ENCODE measurements at places on chromosomes 7 and 10.

DNA sequence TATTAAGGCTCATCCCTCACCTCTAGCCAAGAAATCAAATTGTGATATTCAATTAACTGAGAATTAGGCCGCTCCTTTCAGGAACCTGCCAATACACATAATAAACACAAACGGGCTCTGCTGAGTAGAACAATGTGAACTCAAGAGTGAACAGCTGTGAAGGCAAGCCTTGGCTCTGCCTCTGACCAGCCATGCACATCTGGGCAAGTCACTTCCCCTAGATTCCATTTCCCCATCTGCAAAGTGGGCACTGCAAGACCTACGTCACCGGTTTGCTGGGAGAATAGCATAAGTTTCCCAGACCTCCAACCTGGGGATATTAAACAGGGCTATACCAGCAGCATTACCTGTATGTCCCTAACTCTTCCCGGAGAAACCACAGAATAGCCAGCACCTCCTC is 355.2 kb downstream of the TNS3 start:
- no peak overlapping the region for H3K27ac ChIP-seq
- no peak for DNase-seq
- H3K36me3 ChIP-seq: no peaks in the 10 kb centered on the region
- H3K4me3 ChIP-seq: no peak overlapping the region
- H3K27me3 ChIP-seq: no peaks in the 10 kb centered on the region

GRCh38 chr7:102992509-102992937 is 79.7 kb downstream of the LRRC17 start:
- no peak overlapping the region for H3K27ac ChIP-seq
- no peak overlapping the region for H3K4me3 ChIP-seq
- H3K4me1 ChIP-seq: no peaks in the 10 kb centered on the region
- DNase-seq: no peak

GRCh38 chr7:151608031-151608551 is 88.4 kb upstream of the RHEB start:
- H3K36me3 ChIP-seq: no peaks in the 10 kb centered on the region
- no peak overlapping the region for H3K4me3 ChIP-seq
- H3K27ac ChIP-seq: no peak overlapping the region
- no peak for DNase-seq
- no peaks in the 10 kb centered on the region for H3K27me3 ChIP-seq
- no peaks in the 10 kb centered on the region for H3K4me1 ChIP-seq

DNA sequence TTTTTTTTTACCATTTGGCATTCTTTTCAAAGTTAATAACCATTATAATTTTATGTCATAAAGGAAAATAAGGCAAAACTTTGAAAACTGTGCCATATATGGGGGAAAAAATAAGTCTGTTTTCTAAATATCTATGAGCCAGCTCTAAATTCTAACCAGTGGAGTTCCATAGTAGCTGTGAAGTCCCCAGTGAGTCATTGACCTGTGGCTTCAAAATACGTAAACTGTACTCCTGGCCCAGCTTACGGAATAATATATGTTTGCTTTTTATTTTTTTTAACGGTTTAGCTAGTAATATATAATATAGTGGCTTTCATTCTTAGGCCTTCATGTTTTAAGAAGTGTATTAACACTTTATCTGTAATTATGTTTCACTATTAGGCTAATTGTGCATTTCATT is 20.5 kb downstream of the ZRANB1 start:
- H3K36me3 ChIP-seq: peaks cover 4% of the 10 kb centered on the region
- H3K4me3 ChIP-seq: no peak overlapping the region
- no peaks in the 10 kb centered on the region for H3K4me1 ChIP-seq
- DNase-seq: no peak
- H3K27me3 ChIP-seq: no peaks in the 10 kb centered on the region

DNA sequence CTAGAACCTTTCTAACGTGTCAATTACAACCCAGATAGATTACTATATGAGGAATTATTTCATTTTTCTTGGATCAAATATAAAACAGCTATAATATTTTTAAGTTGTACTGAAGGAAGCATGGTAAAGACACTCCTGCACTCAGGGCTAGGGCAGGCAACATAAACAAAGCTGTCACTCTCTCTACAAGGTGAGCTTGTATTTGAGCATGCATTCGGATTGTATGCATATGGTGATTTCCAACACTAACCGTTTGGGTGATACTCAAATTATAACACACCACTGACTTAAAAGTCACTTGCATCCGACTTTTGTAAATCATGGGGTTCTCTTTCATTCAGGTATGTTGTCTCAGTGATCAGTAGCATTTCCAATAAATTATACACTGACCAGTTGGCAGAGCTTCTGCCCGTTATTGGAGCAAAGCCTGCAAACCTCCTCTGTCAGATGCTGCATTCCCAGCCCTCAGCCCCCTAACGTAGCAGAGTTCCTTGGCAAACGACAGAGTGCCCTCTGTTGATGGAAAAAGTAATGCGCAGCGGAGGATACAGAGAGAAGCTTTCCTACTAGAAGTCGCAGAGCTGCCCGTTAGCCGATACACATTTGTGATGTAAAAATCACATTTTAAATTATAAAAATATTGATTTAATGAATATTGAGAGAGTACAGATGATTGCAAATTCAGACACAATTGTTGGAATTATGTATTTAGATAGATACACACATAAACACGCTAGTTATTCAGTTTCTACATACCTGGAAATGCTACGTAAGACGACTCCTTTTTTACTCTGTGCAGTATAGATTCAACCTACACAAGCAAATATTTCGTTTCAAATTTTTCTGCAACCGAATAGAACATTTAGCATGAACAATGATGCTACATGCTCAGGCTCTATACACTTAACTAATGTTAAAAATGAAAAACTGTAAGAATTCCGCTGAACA is 173.9 kb upstream of the SP4 start:
- no peaks in the 10 kb centered on the region for H3K27me3 ChIP-seq
- H3K36me3 ChIP-seq: no peaks in the 10 kb centered on the region
- no peak overlapping the region for H3K27ac ChIP-seq
- DNase-seq: peak; percentile 85

GRCh38 chr10:114208351-114208750 is 29.2 kb downstream of the TDRD1 start:
- H3K27ac ChIP-seq: peak overlapping the region; percentile 37
- peak; percentile 38 for DNase-seq
- H3K4me1 ChIP-seq: peaks cover 6% of the 10 kb centered on the region
- no peaks in the 10 kb centered on the region for H3K36me3 ChIP-seq
- no peaks in the 10 kb centered on the region for H3K27me3 ChIP-seq
- H3K4me3 ChIP-seq: no peak overlapping the region

DNA sequence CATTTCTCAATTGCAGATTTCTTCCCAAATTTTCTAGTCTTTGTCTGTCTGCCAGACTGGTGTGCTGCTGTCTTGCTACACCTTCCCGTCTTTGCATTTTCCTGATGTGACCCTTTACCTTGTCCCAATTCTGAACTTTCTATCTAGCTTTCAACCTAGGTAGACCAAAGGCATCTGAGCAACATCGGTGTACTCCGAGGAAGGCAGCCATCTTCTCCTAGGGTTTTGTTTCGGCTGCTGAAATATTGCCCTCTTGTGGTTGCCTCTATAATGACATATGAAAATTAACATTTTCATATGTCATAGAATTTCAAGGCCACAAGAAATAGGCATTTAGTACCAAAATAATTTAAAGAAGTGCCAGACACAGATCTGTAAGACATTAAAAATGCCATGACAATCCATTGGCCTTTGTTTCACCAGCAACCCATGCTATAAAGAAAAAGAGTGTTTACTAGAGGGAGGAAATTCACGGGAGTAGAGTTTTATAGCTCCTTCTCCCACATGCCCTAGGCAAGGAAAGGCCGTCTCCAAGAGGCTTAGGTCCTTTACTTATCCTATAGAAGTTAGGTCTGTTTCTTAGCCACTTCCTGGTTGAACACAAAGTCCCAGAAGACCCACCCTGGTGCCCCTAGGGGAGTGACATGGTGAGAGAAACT is 23.4 kb downstream of the OR9A2 start:
- no peak overlapping the region for H3K27ac ChIP-seq
- H3K36me3 ChIP-seq: no peaks in the 10 kb centered on the region
- H3K4me1 ChIP-seq: no peaks in the 10 kb centered on the region
- no peaks in the 10 kb centered on the region for H3K27me3 ChIP-seq
- DNase-seq: peak; percentile 15
- H3K4me3 ChIP-seq: no peak overlapping the region

- no peak overlapping the region for H3K4me3 ChIP-seq
- H3K36me3 ChIP-seq: no peaks in the 10 kb centered on the region
- no peaks in the 10 kb centered on the region for H3K4me1 ChIP-seq
- DNase-seq: no peak
These were observed 240.1 kb downstream of the POU6F2 start for GRCh38 chr7:39217783-39218182.

DNA sequence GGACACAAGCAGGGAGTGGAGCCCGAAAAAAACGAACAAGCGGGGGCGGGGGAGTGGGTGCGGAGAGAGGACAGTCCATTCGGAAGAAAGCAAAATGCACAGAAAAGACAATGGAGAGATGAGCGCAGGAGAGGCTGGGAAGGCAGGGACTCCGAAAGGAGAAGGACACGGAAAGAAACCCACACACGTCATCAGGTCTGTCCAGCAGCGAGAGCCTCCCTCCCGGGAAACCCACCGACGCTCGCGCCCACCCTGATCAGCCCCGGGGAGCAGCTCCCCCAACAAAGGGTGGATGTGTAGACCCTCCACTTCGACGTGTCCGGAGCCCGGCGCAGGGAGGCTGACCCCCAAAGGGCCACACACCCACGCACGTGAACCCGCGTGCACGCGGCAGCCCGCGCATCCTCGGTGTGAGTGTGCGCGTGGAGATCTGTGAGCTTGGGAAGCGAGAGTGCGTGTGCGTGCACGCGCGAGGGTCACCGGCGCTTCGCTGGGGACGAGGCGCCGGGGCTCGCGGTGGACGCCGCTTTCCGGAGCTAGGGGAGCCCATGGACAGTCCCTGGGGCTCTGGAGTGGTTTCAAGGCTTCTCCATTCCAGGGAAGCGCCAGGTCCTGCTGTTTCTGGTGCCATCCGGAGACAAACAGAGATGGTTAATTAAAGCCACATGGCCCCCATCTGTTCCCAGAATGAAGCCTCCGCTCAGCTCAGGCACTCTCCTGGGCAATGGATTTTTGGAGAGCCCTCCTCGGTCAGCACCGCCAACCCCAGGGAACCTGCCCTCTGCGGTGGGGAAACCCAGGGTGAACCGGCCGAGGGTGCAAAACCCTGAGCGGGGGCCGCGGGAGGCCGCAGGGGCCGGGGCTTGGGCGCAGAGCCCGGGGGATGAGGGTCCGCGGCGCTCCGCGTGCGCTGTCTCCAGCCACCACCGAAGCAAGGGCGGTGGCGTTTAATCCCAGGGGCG is 916 bp downstream of the LAMB1 start:
- H3K4me1 ChIP-seq: peaks cover 9% of the 10 kb centered on the region
- peak overlapping the region; percentile 48 for H3K27ac ChIP-seq
- H3K36me3 ChIP-seq: peaks cover 1% of the 10 kb centered on the region
- DNase-seq: peak; percentile 45

DNA sequence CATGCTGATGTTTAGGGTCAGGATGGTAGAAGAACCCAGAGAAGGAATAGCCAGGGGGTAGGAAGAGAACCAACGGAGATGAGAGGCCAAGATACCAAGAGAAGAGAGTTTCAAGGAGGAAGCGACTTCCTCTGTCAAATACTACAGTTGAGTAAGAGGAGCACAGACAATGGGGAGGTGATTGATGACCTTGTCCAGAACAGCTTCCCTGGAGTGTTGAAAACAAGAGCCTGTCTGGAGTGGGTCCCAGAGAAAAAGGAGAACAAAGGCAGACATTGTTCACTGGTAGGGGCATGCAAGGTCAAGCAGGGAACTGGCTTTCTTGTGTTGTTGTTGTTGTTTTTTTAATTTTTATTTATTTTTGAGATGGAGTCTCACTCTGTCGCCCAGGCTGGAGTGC is 9.6 kb upstream of the TRIM56 start:
- no peaks in the 10 kb centered on the region for H3K27me3 ChIP-seq
- H3K36me3 ChIP-seq: no peaks in the 10 kb centered on the region
- H3K4me1 ChIP-seq: no peaks in the 10 kb centered on the region
- H3K4me3 ChIP-seq: no peak overlapping the region
- DNase-seq: no peak

- no peak overlapping the region for H3K27ac ChIP-seq
- H3K27me3 ChIP-seq: no peaks in the 10 kb centered on the region
- no peaks in the 10 kb centered on the region for H3K36me3 ChIP-seq
- H3K4me3 ChIP-seq: no peak overlapping the region
- DNase-seq: no peak
- no peaks in the 10 kb centered on the region for H3K4me1 ChIP-seq
These were observed 73.8 kb upstream of the TMEM140 start for GRCh38 chr7:135074096-135074495.

- H3K4me3 ChIP-seq: no peak overlapping the region
- no peak for DNase-seq
- no peak overlapping the region for H3K27ac ChIP-seq
- no peaks in the 10 kb centered on the region for H3K36me3 ChIP-seq
- peaks cover 1% of the 10 kb centered on the region for H3K4me1 ChIP-seq
These were observed 253.6 kb downstream of the CCSER2 start for GRCh38 chr10:84581976-84582375.

DNA sequence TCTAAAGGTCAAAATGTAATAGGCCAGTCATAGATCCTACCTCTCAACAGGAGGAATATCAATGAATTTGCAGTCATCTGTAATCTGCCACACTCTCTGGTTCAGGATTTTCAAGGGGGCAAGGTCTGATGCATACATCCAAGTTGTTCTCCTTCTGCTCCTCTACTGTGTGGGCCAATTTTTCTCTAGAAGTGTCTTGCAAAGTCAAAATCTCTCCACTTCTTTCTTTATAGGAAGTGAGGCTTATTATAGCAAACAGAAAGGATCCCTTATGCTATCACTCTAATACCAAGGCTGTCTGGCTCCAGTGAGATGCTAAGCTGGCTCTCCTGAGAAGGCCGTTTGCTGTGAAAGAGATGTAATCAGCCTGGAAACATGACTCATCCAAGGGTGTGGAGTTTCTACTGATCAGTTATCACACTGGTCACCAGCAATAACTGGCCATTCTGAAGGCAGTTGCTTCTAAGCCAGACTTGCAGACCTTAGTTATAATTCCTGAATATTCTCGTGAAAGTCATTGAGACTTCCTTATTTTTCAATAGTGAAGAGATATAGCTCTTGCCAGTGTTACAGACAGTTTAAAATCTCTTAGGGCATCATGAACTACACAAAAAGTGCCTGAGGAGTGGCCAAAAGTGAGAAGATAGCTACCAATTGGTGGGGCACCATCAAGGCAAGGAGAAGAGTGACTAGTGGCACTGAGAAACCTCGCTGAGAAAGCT is 43.2 kb upstream of the LRGUK start:
- H3K27me3 ChIP-seq: no peaks in the 10 kb centered on the region
- no peaks in the 10 kb centered on the region for H3K4me1 ChIP-seq
- no peak for DNase-seq
- no peaks in the 10 kb centered on the region for H3K36me3 ChIP-seq
- H3K4me3 ChIP-seq: no peak overlapping the region
- H3K27ac ChIP-seq: no peak overlapping the region

GRCh38 chr7:37269711-37270508 is 178.8 kb downstream of the ELMO1 start:
- H3K36me3 ChIP-seq: peaks cover 4% of the 10 kb centered on the region
- DNase-seq: no peak
- no peak overlapping the region for H3K4me3 ChIP-seq
- H3K27me3 ChIP-seq: no peaks in the 10 kb centered on the region
- H3K27ac ChIP-seq: no peak overlapping the region

- no peaks in the 10 kb centered on the region for H3K4me1 ChIP-seq
- no peak overlapping the region for H3K27ac ChIP-seq
- no peaks in the 10 kb centered on the region for H3K36me3 ChIP-seq
- no peak overlapping the region for H3K4me3 ChIP-seq
- no peak for DNase-seq
These were observed 32.8 kb downstream of the GOLGA7B start for GRCh38 chr10:97882142-97883091.

- no peak overlapping the region for H3K4me3 ChIP-seq
- no peak overlapping the region for H3K27ac ChIP-seq
- H3K36me3 ChIP-seq: no peaks in the 10 kb centered on the region
These were observed 197.3 kb downstream of the ETV1 start for GRCh38 chr7:13792208-13792607.
